ENCODE measurements at places on chromosomes 16 and 17.

GRCh38 chr17:19250421-19251173 lies 13.4 kb downstream of the EPN2 start:
- H3K27ac ChIP-seq, result no peak overlapping the region
- H3K36me3 ChIP-seq, result no peaks in the 10 kb centered on the region
- no peak for DNase-seq
- H3K27me3 ChIP-seq, result no peaks in the 10 kb centered on the region
- no peak overlapping the region for H3K4me3 ChIP-seq
- H3K4me1 ChIP-seq, result no peaks in the 10 kb centered on the region

DNA sequence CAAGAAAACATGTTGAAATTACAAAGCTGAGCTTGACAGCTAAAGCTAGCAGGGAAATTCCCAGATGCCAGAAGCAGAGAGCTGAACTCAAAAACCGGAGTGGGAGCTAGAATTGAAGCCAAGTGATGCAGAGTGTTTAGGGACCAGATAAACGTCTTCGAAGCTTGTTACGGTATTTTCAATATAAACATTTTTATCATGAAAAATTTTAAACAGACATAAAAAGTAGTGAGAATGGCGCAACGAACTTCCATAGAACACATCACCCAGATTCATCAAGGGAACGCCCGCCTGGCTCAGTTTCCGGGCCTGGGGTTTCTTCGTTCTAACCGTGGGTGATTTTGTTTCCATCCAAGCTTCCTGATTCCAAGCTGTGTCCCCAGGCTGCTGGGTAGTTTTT lies 18.1 kb downstream of the SPNS2 start:
- H3K27me3 ChIP-seq, result no peaks in the 10 kb centered on the region
- H3K4me1 ChIP-seq, result no peaks in the 10 kb centered on the region
- no peak overlapping the region for H3K27ac ChIP-seq
- H3K4me3 ChIP-seq, result no peak overlapping the region
- H3K36me3 ChIP-seq, result no peaks in the 10 kb centered on the region

GRCh38 chr17:17498606-17499301 lies 2.6 kb upstream of the RASD1 start:
- no peaks in the 10 kb centered on the region for H3K4me1 ChIP-seq
- H3K27me3 ChIP-seq, result peaks cover 52% of the 10 kb centered on the region
- H3K27ac ChIP-seq, result no peak overlapping the region
- DNase-seq, result no peak
- H3K36me3 ChIP-seq, result no peaks in the 10 kb centered on the region

GRCh38 chr16:64440421-64440831 lies 681.4 kb downstream of the CDH11 start:
- no peaks in the 10 kb centered on the region for H3K4me1 ChIP-seq
- H3K27me3 ChIP-seq, result no peaks in the 10 kb centered on the region
- H3K4me3 ChIP-seq, result no peak overlapping the region
- DNase-seq, result no peak
- no peaks in the 10 kb centered on the region for H3K36me3 ChIP-seq

GRCh38 chr16:85662976-85663830 lies 25.6 kb downstream of the GINS2 start:
- H3K4me1 ChIP-seq, result no peaks in the 10 kb centered on the region
- H3K27ac ChIP-seq, result no peak overlapping the region
- DNase-seq, result no peak

Data from T-cell (primary cell).